ENCODE measurements at places on chromosomes 5 and 9. TPM values are rescaled to one million over a fixed set of nuclear protein-coding genes. Genes with fewer than 3 reads are reported as not detected.
A peak's percentile ranks its signal among the peaks of the same experiment; 100 is the strongest.

DNA sequence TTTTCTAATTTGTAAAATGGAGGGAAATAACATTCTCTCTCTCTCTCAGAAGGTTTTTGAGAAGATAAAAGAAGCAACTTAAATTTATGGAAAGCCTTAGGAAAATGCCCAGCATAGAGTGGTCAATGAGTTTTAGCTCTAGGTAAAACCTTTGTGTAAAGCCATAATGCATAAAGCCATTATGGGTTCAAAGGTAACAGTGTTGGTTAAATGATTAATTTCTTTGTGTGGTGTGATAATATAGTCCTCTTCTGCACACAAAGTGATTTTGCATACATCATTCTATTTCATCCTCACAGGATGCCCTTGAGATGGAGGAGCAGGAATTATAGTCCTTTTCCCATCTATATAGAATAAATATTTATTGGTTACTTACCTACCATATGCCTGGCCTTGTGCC, 602.9 kb downstream of the CSNK1G3 start:
- DNase-seq: no peak

- DNase-seq: no peak
Measured at GRCh38 chr9:117787746-117788145, 83.5 kb downstream of the TLR4 start.

DNA sequence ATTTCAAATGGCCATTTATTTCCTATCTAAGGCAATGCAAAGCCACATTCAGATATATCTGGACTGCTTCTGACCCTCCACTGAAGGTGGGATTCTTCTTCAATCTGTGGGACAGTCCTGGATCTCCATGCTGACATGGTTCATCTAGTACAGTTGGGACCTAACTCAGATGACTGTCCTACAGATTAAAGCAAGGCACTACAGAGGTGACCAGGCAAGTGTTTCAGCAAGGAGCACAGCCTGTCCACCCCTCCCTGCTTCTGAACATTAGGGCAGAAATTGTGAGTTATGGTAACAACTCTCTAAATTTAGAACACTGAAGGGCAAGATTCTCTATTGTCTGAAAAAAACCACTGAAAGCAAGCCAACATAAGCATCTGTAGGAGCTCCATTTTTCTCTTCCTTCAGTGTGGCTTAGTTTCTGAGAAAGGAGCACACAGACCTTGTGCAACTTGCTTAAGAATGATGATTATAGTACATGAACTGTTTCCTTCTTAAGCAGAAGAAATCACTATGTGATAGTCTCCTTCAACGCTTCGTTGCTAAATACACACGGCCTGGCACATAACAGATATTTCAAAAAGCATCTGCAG, 62.9 kb upstream of the BARX1 start:
- DNase-seq: no peak

DNA sequence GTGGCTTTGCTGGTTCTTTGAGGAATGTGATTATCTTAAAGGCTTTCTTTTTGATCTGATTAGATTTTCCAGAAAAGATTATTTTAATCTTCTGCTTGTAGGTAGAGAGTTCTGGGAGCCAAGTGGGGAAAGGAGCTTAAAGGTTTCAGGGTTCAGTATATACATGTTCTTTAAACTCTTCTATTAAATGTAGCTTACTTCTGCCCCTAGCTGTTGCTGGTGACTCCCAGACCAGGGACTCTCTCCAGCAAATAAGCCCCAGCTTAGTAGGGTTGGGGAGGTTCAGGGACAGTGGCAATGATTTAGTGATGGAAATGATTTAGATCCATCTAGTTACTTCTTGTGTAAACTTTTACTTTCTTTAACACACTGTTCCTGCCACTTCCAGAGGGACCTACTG, 72.2 kb downstream of the SLC12A2 start:
- DNase-seq: no peak

GRCh38 chr9:134294153-134295071, 31.8 kb upstream of the RXRA start:
- no peak for DNase-seq

DNA sequence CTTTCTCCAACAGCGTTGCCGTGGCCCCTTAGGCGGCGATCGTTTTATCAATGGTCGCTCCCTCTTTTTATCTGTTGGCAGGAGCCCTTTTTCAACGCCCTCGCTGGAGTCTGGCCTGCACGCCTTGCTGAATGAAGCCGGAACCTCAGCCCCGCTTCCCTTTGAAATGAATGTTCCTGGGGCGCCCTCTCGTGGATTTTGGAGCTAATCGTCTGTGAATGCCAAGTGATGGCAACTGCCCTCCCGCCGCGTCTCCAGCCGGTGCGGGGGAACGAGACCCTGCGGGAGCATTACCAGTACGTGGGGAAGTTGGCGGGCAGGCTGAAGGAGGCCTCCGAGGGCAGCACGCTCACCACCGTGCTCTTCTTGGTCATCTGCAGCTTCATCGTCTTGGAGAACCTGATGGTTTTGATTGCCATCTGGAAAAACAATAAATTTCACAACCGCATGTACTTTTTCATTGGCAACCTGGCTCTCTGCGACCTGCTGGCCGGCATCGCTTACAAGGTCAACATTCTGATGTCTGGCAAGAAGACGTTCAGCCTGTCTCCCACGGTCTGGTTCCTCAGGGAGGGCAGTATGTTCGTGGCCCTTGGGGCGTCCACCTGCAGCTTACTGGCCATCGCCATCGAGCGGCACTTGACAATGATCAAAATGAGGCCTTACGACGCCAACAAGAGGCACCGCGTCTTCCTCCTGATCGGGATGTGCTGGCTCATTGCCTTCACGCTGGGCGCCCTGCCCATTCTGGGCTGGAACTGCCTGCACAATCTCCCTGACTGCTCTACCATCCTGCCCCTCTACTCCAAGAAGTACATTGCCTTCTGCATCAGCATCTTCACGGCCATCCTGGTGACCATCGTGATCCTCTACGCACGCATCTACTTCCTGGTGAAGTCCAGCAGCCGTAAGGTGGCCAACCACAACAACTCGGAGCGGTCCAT, 10.0 kb downstream of the S1PR3 start:
- peak; percentile 75 for DNase-seq

DNA sequence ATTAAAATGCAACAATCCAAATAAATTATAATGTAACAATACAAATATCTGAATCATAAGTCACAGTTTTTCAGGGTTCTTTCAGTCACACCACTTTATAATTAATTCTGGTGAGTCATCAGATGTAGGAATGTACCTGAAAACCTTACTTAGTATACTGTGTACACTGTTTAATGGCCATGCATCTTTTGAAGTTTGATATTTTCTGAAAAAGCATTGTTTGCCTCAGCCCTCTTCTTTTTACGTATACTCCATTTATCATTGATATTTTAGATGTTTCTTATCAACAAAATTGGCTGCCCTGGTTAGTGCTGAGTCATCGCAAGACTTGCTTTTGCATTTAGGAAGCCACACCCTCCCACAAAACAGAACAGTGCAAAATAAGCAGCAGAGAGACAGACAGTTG, 218.6 kb downstream of the PJA2 start:
- DNase-seq: peak; percentile 15

GRCh38 chr5:78547183-78547582, 101.4 kb downstream of the LHFPL2 start:
- peak; percentile 8 for DNase-seq

DNA sequence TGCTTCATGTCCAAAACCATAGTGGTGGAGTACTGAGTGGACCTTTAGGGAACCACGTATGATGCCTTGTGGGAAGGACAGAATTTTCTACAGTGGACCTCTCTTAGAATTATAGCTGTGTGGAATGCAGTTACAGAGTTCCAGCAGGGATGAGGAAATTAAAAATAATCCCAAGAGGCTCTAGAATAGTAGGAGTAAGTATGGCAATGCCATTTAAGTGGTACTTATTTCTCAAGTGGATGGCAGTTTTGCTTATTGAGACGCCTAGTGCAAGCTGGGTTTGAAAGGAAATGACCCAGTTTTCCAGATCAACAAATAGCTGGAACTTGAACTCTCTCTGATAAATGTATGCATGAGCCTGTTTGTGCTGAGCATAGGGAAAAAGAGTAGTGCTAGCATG, 431.6 kb downstream of the PRR16 start:
- no peak for DNase-seq

- DNase-seq: no peak
Measured at GRCh38 chr9:98064623-98065392, 8.3 kb downstream of the NANS start.

GRCh38 chr9:88011005-88011766, 36.9 kb upstream of the CDK20 start:
- peak; percentile 20 for DNase-seq

DNA sequence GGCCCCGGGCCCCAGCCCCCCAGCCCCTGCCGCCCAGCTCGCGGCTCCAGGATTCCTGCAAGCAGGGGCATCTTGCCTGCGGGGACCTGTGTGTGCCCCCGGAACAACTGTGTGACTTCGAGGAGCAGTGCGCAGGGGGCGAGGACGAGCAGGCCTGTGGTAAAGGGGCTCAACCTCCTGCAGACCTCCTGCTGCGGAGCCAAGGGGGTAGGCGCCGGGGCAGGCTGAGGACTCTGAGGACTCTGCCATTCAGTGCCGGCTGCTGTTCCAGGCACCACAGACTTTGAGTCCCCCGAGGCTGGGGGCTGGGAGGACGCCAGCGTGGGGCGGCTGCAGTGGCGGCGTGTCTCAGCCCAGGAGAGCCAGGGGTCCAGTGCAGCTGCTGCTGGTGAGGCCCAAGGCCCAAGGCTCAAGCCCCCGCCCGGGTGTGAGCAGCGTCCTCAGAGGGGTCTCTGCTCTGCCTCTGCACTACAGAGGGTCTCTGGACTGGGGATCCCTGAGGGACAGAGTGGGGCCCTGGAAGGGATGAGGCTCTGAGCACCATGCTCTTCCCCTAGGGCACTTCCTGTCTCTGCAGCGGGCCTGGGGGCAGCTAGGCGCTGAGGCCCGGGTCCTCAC, 3.4 kb downstream of the MAMDC4 start:
- DNase-seq: no peak

DNA sequence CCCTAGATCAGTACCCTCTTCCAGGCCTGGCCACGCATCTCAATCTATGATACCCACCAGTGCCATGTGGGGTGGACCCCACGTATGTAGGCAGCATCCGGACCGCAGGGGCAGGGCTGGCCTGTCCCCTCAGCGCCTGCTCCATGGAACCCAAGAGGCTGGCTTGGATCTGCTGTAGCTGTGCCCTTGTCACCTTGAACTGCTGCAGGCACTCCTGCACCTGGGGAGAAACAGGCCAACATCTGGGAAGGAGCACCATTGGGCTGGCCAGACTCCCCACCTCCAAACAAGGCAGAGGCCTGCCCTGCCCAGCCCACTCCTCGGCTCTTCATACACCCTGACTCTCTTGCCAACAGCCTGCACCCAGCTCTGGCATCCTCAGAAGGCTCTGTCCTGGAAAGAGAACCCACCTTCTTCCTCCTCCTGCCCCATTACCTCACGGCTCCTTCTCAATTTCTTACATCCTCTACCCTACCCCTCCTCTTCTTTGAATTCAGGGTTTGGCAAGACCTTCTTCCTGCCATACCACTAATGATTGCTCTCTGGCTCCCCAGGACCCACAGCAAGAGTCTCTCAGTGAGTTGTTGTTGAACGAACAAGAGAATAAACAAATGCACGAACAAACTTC, 7.7 kb downstream of the HK3 start:
- no peak for DNase-seq

DNA sequence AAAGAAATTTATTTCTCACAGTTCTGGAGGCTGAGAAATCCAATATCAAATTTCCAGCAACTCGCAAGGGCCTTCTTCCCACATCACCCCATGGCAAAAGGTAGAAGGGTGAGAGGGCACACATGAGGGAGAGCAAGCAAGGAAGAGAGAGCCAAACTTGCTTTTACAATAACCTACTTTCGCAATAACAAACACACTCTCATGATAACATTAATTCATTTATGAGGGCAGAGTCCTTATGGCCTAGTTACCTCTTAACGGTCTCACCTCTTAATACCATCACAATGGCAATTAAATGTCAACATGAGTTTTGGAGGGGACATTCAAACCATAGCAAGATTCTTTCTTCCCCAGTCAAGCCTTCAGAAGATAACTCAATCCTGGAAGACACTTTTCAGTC, 11.6 kb upstream of the HRH2 start:
- DNase-seq: no peak

DNA sequence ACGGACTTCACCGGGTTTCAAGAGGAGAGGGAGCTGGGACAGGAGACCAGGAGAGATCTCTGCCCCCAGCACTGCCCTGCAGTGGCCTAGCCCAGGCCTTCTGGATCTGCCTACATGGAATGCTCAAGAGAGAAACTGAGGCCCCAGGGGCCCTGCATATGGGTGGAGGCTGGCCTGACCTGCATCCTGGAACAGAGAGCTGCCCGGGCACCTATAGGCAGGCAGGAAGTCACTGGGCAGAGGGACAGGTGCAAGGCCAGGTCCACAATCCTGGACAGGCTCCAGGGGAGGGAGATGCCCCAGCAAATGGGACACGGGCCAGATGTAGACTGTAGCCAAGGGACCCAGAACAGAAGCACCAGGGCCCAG, 98.5 kb upstream of the RUFY1 start:
- no peak for DNase-seq

- no peak for DNase-seq
Measured at GRCh38 chr9:92663126-92663525, 6.8 kb downstream of the IPPK start.

Gene WDR38
- total RNA-seq: not detected

Gene GFI1B
- not detected for total RNA-seq

Gene PPP3R2
- not detected for total RNA-seq

Gene PRUNE2
- total RNA-seq: 0.05 TPM

Gene ANKRD18A
- total RNA-seq: not detected

Gene TAF11L11
- total RNA-seq: not detected

Measured in HFFc6 (cell line).